GM19239 (cell line): ENCODE measurements at places on chromosomes 2 and 18.

DNA sequence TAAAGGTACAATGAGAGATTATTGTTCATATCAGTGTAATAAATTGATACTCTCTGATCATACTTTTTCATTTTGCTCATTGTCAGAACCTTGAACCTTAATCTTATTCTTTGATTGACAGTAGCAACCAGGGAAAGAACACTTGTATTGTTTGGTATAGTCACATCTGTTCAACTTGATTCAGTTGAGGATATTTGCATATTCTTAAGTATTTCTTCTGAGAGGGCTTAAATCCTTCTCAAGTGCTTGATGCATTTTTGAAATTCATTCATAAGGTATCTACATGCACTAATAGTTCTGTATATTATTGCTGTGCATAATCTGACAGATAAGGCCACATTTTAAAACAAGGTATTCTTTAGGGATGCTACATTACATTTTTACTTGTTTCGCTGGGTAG lies 118.9 kb downstream of the EHBP1 start:
- DNase-seq: no peak

DNA sequence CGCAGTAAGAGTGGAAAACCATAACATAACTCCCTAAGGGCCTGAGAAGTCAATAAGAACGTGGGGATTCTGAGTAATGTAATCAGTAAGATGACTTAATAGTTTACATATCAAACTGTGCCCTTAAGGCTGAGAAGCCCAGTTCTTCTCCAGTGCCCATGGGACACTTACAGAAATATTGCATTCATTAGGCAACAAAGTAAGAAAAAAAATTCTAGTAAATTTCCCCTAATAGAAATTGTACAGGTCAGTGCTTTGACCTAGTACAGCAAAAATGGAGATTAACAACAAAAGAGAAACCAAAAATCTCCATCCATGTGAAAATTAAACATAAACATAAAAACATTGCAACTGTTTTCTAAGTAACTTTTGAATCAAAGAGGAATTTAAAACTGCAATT lies 139.8 kb upstream of the HS6ST1 start:
- no peak for DNase-seq

GRCh38 chr2:66034467-66034866 lies 400.5 kb upstream of the MEIS1 start:
- DNase-seq: no peak

GRCh38 chr2:31238906-31239592 lies 5.1 kb downstream of the EHD3 start:
- no peak for DNase-seq

DNA sequence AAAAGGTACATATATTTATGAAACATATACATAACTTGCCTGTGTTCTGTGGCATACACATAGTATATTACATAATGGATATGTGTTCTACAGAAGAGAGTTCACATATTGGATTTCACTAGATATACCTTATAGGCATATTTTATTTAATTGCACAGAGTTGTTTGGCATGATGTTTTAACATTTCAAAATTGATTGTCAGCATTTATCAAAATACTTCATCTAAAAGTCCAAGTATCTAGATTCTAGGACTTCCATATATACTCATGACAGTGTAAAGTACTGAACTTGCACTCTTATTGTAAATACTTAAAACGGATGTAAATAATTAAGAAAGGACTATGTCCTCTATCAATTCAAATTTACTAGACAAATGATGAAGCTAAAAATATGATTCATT lies 995.3 kb upstream of the LRRTM1 start:
- DNase-seq: no peak

- no peak for DNase-seq
Observed at GRCh38 chr2:239826786-239827522, 198.2 kb downstream of the NDUFA10 start.
